ENCODE measurements at places on chromosomes 6 and 20.

DNA sequence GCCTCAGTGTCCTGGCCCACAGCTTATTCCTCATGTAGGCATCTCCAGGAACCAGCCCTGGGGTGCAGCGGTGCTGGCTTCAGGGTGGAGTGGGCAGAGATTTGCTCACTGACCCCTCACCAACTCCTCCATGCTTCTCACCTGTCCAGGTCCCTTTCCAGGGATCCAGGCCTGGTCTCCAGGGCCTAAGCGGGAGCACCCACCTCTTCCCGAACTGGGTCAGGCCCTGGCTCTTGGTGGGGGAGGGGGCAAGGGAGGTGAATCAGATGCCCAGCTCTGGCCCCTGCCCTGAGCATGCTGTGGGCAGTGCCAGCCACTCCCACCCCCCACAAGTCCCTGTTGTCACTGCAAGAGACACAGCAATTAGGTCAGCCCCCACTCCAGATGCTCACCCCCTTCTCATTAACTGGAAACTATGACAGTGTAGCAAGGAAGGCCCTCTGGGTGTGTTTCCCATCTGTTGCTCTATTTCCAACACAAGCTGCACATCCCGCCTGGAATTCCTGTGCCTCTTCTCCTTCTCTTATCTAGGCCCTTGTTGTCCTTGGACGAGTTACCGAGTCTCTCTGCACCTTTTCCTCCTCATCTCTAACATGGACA is 37.0 kb downstream of the MDFI start:
- DNase-seq, result no peak

DNA sequence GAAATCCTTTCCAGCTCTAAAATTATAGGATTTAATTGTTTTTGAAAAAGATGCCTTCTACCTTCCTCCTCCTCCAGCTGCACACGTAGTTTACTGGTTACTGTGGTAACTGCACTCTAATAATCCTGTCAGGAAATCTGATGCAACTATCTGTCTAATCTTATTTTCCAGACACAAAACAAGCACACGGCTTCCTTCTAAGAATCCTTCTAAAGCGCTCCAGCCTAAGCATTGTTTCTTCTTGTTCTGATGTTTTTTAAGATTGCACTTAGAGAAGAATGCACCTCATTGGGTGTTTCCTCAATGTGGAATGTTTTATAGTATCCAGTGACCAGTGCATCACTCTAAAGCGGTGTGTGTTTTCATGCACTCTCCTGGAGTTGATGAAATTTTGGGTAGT is 63.6 kb downstream of the CARMIL1 start:
- DNase-seq, result no peak

GRCh38 chr6:137661601-137662000 is 167.4 kb upstream of the OLIG3 start:
- DNase-seq, result no peak

DNA sequence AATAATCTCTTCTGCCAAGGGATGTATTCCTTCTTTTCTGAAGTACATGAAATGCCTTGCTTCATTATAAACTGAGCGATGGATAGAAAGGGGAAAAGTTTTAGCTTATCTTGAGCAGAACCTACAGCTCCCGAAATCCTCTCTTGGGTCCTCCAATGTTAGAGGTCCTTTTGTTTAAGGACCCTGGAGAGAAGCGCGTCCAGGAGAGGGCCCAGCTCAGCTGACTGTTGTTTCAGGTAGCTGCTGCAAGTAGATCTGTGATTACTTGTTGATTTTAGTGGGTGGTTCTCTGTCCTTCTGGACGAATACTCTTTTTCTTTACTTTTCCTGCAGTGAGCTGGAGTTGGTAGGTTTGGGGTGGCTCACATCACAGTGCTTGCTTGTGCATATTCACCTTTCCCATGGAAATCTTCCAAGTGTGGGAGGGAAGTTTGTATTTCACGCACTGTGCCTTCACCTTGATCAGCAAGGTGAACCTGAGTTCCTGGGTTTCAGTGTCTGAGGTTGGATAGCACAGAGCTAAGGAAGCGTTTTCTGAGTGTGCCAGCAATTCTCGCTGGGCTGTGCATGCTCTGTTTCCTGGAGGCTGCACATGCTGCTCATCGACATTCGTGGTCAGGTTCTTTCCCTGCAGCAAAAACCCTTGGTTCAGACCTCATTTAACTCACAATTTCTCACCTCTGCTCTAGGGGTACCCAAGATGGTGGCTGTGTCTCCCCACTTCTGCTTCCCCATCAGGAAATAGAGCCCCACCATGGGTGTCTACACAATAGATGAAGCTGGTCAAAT is 176.3 kb downstream of the JARID2 start:
- no peak for DNase-seq

DNA sequence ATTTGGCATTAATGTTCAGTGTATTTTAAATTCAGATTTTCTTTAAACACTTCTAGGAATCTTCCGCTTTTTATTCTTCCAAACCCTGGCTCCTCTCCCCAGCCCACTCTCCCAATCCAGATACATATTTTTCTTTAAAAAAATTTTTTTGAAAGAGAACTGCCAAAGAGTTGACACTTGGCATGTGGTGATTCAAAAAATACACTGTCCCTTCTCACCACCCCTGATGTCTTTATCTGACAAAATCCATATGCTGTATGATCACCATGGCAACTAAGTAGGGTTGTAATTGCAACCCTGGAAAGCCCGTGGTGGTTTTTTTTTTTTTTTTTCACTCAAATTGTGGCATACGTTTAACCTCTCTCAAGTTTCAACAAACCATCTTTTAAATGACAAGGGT is 355.8 kb upstream of the SASH1 start:
- DNase-seq, result no peak

- no peak for DNase-seq
Measured at GRCh38 chr6:111921103-111921502, 47.9 kb upstream of the FYN start.

GRCh38 chr6:28337121-28337520 is 1.2 kb upstream of the ZSCAN31 start:
- no peak for DNase-seq

- no peak for DNase-seq
Measured at GRCh38 chr20:44079291-44079690, 107.7 kb downstream of the JPH2 start.

DNA sequence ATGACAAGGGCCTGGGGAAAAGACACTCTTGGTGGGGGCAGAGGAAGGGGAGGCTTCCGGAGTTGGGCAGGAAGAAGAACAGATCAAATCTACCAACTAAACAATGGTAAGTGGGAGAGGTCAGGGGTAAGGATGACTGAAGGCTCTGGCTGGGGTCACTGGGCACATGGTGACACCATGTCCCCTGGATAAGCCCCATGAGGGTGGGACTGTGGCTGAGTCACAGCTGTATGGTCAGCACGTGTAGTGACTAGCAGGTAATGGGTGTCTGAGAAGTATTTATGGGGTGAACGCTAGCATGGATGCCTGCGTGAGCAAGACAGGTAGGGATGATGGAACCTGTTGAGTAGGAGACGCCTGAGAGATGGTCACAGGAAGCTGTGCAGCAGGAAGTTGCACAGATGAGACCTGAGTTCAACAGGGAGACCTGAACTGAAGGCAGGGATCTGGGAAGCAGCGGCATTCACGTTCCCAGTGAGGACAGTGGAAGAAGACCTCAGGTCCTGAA is 64.5 kb upstream of the SNX9 start:
- no peak for DNase-seq

GRCh38 chr6:155254139-155254538 is 9.7 kb upstream of the CLDN20 start:
- DNase-seq, result no peak

GRCh38 chr6:149014631-149015534 is 268.1 kb downstream of the UST start:
- no peak for DNase-seq

DNA sequence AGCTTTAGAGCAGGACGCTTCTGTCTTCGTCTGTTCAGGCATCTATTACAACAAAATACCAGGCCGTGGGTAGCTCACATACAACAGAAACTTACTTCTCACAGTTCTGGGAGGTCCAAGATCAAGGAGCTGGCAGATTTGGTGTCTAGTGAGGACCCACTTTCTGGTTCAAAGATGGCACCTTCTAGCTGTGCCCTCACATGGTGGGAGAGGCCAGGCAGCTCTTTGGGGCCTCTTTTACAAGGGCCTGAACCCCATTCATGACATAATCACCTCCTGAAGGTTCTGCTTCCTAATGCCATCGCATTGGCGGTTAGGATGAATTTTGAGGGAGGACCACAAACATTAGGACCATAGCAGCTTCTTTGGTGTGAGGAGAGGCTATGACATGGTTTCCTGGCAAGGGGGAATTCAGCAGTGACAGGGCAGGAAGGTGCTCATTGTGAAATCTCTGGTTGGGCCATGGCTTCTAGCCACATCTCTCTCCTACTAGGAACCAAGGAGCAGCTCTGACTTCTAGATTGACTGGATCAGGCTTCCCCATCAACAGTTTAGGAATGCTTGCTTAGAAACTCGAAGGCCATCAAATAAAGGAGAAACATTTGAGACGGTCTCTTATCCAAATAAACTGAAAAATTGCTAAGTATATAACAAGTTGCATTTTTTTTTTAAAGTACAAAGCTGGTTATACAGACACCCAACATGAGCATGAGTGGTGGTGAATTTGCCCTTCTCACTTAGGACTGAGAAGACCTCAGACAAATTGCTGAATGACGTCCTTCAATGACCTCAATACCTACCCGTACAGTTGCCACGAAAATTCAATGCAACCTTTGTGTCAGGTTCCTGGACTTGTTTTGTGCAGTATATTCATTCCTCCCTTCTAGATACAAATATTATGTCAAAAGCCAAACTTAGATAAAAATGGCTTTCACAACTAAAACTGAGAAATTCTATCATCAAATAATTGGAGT is 140.7 kb downstream of the ZDHHC14 start:
- DNase-seq, result no peak

DNA sequence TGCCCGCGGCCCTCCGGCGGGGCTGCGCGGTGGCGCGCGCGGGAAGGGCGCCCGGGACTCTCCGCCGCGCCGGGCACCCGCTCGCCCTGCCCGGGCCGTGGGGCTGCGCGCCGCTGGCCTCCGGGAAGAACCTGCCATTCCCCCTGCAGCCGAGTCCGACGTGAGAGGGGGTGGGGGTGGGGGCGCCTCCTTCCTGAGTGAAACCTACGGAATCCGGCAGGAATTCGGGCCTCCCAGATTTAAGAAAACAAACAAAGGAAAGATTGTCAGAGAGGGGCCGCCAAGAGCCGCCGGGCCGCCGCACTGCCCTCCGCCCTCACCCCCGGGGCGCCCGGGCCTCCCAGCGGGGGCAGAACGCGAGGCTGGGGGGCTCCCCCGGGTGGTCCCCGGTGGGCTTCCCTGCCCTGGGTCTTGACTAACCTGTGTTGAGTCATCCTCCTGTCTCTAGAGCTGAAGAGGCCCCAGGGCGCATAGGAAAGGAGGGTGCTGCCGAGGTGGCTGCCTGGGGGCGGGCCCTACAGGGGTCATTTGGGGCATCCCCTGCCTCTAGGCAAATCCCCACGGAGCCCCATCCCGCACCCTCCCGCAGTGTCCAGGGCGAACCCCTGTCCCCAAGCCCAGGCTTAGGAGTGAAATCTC is 42.2 kb upstream of the FOXP4 start:
- DNase-seq, result no peak

- no peak for DNase-seq
Measured at GRCh38 chr20:58714923-58715351, 22.3 kb downstream of the NPEPL1 start.

GRCh38 chr20:19504251-19504650 is 253.8 kb upstream of the RIN2 start:
- no peak for DNase-seq

DNA sequence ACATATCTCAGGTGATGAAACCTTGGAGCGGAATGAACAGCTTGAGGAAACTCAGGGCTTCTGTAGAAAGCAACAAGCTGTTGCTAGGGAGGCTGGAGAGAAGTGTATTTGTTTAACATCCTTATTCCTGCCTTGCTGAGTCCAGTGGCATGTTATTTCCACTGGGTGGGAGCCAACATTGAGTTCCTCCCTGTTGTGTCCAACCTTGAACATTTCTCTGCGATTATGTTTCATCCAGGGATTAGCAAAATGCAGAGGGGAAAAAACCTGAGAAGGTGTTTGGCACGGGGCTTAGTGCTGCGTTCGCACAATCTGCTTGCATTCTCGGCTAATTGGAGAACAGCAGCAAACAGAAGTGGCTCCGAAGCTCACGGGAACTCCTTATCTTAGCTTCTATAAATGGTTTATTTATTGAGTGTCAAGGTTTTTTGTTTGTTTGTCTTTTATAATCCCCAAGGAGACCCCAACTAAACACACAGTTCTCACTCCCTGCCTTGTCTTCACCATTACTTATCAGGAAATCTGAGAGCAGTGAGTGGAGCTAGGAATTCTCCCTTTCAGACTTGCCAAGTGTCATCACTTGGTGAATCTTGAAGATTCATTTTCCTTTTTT is 412.8 kb downstream of the CDC5L start:
- DNase-seq, result no peak

- no peak for DNase-seq
Measured at GRCh38 chr20:50099113-50099512, 13.8 kb downstream of the UBE2V1 start.

DNA sequence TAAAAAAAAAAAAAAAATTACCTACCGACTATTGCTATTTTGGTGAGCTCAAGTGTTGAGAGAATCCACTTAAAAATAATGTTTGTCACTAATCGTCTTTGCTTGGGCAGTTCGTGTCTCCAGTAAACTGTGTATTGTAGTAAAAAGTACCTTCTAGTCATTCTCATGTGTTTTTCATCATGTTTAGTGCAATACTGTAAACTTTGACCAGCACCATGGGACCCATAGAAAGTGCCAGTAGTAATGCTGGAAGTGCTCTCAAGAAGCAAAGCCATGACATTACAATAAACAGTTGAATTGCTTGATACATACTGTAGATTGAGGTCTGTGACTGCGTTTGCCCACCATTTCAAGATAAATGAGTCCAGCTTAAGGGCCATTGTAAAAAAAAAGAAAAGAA is 395.2 kb downstream of the BCKDHB start:
- DNase-seq, result no peak

DNA sequence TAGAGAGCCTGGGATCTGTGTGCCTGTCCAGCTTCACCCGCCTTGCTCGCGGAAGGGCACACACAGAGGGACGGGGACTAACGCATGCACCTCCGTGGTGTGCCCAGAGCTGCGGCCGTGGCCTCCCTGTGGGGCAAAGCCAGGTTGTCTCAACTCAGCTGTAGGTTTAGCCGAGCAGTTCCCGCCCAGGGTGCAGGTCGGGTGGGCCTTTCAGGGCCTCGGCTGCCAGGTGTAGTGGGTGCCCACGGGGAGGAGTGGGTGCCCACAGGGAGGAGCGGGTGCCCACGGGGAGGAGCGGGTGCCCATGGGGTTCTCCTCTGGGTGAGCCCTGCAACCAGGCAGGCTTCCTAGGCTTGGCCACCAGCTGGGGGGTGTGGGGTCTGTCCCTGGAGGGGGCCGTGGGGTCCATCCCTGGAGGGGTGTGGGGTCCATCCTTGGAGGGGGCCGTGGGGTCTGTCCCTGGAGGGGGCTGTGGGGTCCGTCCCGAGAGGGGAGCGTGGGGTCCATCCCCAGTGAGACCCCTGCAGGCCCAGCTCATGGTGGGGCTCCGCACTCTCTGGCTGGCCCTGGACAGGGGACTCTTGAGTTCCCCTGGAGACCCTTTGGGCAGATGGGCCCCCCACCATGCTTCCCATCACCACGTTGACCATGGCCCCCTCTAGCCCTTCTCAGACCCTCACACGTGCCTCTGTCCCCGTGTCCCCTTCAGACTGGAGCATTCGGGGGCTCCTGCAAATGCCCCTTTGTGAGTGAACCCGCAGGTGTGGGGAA is 37.8 kb upstream of the CHRNA4 start:
- no peak for DNase-seq

GRCh38 chr20:60048634-60049521 is 90.7 kb downstream of the CDH26 start:
- DNase-seq, result no peak
